ENCODE measurements at places on chromosomes 11 and 22. TPM values are rescaled to one million over a fixed set of nuclear protein-coding genes. Genes with fewer than 3 reads are reported as not detected.

DNA sequence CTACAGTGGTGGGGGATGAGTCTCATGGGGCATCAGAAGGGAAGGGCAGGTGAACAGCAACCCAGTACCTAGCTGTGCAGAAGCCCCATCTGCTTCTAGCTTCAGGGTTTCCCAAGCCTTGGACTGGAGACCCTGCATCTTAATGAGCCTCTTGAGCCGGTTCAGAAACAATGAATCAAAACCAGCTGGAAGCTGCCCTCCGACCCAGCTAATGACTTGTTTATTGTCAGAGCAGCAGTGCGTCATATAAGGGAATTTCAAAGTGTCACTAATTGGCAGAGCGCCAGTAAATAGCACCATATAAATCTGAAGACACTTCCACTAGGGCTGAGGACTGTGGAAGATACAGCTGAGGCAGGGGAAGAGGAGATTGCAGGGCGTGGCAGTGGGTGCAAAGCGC, 57.5 kb downstream of the RPUSD4 start:
- H3K4me3 ChIP-seq = no peak overlapping the region

- no peaks in the 10 kb centered on the region for H3K36me3 ChIP-seq
- DNase-seq = no peak
- peak overlapping the region; percentile 66 for H3K4me3 ChIP-seq
- H3K27me3 ChIP-seq = no peaks in the 10 kb centered on the region
- peaks cover 41% of the 10 kb centered on the region for H3K4me1 ChIP-seq
Measured at GRCh38 chr11:128519338-128519737, 68.0 kb downstream of the ETS1 start.

DNA sequence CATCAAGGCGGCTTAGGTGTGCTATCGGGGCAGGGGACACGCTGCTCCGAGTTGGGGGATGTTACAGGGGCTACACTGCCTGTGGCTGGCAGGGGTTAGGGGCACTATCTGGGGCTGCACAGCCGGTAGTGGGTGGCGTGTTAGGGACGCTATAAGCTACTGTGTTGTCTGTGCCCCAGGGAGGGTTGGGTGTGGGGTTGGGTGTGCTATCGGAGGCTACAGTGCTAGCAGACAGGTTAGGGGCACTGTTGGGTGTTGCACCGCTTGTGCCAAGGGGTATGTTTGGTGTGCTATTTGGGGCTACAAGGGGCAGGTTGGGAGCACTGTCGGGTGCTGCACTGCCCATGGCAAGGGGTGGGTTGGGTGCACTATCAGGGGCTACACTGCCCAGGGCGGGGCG, 120.2 kb upstream of the VPREB1 start:
- H3K4me1 ChIP-seq = no peaks in the 10 kb centered on the region
- no peak for DNase-seq
- no peak overlapping the region for H3K27ac ChIP-seq
- no peaks in the 10 kb centered on the region for H3K36me3 ChIP-seq

DNA sequence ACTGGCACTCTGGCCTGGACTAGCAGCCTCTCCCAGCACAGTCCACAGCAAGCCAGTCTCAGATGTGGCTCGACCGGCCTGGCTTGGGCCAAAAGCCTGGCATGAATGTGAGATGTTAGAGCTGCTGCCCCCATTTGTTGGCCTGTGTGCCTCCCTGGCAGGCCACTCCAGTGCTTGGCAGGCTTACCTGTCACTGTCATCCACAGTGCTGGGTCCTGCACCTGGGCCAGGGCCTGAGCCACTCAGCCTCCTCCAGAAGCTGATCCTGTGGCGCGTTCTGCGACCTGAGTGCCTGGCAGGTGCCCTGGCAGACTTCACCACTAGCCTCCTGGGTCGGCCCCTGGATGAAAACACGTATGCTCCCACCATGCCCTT, 36.1 kb downstream of the RRP8 start:
- no peak for DNase-seq
- no peaks in the 10 kb centered on the region for H3K36me3 ChIP-seq
- H3K4me3 ChIP-seq = no peak overlapping the region
- H3K27ac ChIP-seq = no peak overlapping the region
- H3K4me1 ChIP-seq = peaks cover 12% of the 10 kb centered on the region
- no peaks in the 10 kb centered on the region for H3K27me3 ChIP-seq

GRCh38 chr22:24951942-24952836, at the start of gene KIAA1671:
Gene KIAA1671 (plus strand): TSS chr22:24952716. CDS start chr22:25028000, 75,284 bp downstream.
- no peaks in the 10 kb centered on the region for H3K36me3 ChIP-seq
- no peaks in the 10 kb centered on the region for H3K27me3 ChIP-seq
- DNase-seq = peak; percentile 88
- H3K4me3 ChIP-seq = peak within 1 kb of the TSS; percentile 59
- H3K27ac ChIP-seq = peak within 1 kb of the TSS; percentile 68
- peaks cover 12% of the 10 kb centered on the region for H3K4me1 ChIP-seq

The NXPE4 gene
- 37.8 TPM for polyA plus RNA-seq

All from sigmoid colon (tissue), 7 donors.